Pancreas (tissue), 10 donors: ENCODE measurements at places on chromosomes 4 and X. TPM values are rescaled to one million over a fixed set of nuclear protein-coding genes. Genes with fewer than 3 reads are reported as not detected.

- no peaks in the 10 kb centered on the region for H3K36me3 ChIP-seq
- H3K4me1 ChIP-seq, result no peaks in the 10 kb centered on the region
- no peak for DNase-seq
- H3K27ac ChIP-seq, result no peak overlapping the region
- H3K27me3 ChIP-seq, result no peaks in the 10 kb centered on the region
Measured at GRCh38 chr4:186580669-186581068, 25.3 kb upstream of the MTNR1A start.

GRCh38 chr4:140755774-140756318 lies 339 bp downstream of the TBC1D9 start:
- H3K27ac ChIP-seq, result peak overlapping the region; percentile 96
- H3K4me3 ChIP-seq, result peak overlapping the region; percentile 76
- peaks cover 8% of the 10 kb centered on the region for H3K4me1 ChIP-seq
- no peaks in the 10 kb centered on the region for H3K36me3 ChIP-seq

GRCh38 chrX:50643525-50644137 lies 170.4 kb downstream of the SHROOM4 start:
- H3K4me1 ChIP-seq, result no peaks in the 10 kb centered on the region
- DNase-seq, result no peak
- H3K4me3 ChIP-seq, result no peak overlapping the region
- no peaks in the 10 kb centered on the region for H3K27me3 ChIP-seq
- no peak overlapping the region for H3K27ac ChIP-seq

DNA sequence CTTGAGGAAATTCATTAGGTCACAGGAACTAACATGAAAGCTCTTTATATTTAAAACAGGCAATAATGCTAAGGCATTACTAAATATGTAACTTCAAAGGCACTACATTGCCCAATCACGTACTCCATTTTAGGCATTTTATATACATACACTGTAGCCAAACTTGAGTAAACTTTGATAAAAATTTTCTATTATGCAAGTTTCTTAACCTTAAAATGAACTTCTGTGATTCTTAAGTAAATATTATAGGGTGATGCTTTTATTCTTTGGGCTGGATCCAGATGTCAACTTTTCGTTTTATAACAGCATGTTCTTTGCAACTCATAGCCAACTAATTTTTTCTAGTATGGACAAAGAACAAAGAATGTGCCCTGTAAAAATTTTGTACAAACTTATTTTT lies 28.3 kb upstream of the MAP9 start:
- no peak for DNase-seq
- H3K4me3 ChIP-seq, result no peak overlapping the region
- H3K27me3 ChIP-seq, result no peaks in the 10 kb centered on the region
- no peaks in the 10 kb centered on the region for H3K36me3 ChIP-seq
- H3K27ac ChIP-seq, result no peak overlapping the region
- H3K4me1 ChIP-seq, result no peaks in the 10 kb centered on the region

GRCh38 chr4:107060388-107060787 lies 24.3 kb upstream of the DKK2 start:
- H3K27ac ChIP-seq, result no peak overlapping the region
- no peaks in the 10 kb centered on the region for H3K4me1 ChIP-seq
- no peaks in the 10 kb centered on the region for H3K27me3 ChIP-seq
- H3K4me3 ChIP-seq, result no peak overlapping the region
- DNase-seq, result no peak

DNA sequence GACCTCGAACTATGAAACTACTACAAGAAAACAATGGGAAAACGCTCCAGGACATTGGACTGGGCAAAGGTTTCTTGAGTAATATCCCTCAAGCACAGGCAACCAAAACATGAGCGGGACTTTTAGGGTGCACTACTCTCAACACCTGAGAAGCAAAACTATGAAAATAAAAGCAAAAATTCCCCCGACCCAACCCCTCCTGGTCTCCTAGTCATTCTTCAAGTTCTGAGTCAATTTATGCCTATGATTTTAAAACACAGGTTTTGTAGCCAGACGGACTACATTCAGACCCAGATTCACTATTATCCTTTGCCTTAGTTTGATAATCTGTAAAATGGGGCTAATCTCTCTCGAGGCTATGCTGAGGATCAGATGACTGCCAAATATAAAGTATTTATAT lies 97.0 kb downstream of the SOWAHB start:
- no peak overlapping the region for H3K4me3 ChIP-seq
- H3K27me3 ChIP-seq, result no peaks in the 10 kb centered on the region
- no peak for DNase-seq
- no peaks in the 10 kb centered on the region for H3K36me3 ChIP-seq
- no peaks in the 10 kb centered on the region for H3K4me1 ChIP-seq
- H3K27ac ChIP-seq, result no peak overlapping the region

AKAP4 gene
- polyA plus RNA-seq, result not detected

DNA sequence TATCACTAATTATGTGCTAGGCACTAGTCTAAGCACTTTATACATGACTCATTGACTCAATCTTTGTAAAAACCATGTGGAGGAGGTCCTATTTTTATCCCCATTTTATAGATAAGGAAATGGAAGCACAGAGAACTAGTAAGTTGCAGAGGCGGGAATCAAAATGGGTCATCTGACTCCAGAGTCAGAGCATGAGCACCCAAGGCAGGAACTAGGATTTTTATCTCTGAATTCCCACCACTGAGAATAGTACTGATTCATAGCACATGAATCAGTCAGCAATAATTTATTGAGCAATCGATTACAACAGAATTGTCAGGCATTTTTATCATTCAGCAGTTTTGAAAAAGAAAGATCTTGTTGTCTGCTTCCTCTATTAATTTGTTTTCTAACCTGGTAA lies 19.3 kb downstream of the SCARB2 start:
- peak overlapping the region; percentile 88 for H3K27ac ChIP-seq
- H3K36me3 ChIP-seq, result no peaks in the 10 kb centered on the region
- DNase-seq, result no peak
- H3K4me1 ChIP-seq, result peaks cover 53% of the 10 kb centered on the region

STOX2 gene
- polyA plus RNA-seq, result 3.5 TPM

NXF2 gene
- polyA plus RNA-seq, result 0.11 TPM

- no peaks in the 10 kb centered on the region for H3K36me3 ChIP-seq
- no peak overlapping the region for H3K4me3 ChIP-seq
- no peaks in the 10 kb centered on the region for H3K4me1 ChIP-seq
- H3K27ac ChIP-seq, result no peak overlapping the region
- H3K27me3 ChIP-seq, result no peaks in the 10 kb centered on the region
Measured at GRCh38 chrX:7164174-7164573, 16.2 kb upstream of the PUDP start.
